Inflammatory macrophage treated with lipopolysaccharide for 1 hour (primary cell): ENCODE measurements at places on chromosomes 11 and 22.

- DNase-seq: no peak
Measured at GRCh38 chr11:96257036-96257435, 86.0 kb downstream of the MAML2 start.

- peak; percentile 87 for DNase-seq
Measured at GRCh38 chr11:124070915-124071622, 29.9 kb upstream of the OR10G7 start.

GRCh38 chr11:30432178-30432577 lies 109.3 kb downstream of the ARL14EP start:
- DNase-seq: no peak

DNA sequence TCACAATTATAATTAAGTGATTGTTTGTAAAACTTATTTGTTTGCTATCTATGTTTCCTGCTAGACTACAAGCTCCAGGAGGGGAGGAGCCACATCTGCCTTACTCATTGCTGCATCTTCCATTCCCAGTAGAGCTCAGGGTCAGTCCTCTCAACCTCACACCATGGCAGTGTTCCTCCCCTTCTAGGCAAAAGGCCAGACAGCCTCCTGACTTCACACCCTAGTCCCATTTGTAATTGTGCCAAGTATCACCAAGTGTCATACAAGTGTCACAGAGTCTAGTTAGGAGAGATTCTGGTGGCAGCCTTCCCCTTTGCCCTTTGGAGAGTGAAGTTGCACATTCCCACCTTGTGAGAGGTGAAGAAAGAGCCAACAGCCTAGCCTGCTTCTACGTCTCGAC lies 490.4 kb downstream of the INSC start:
- DNase-seq: no peak

GRCh38 chr11:11084337-11084736 lies 226.5 kb upstream of the ZBED5 start:
- DNase-seq: no peak
